ENCODE measurements at places on chromosomes 16 and 17.

- no peak for DNase-seq
These were observed 4.2 kb upstream of the SREBF1 start for GRCh38 chr17:17840751-17841591.

- DNase-seq, result no peak
These were observed 10.0 kb downstream of the CEP295NL start for GRCh38 chr17:78892936-78893379.

- DNase-seq, result no peak
These were observed 65.8 kb downstream of the RGS9 start for GRCh38 chr17:65202844-65203571.

GRCh38 chr17:17540278-17540906, 44.2 kb upstream of the RASD1 start:
- DNase-seq, result no peak

GRCh38 chr17:17403899-17404576, 72.8 kb upstream of the MED9 start:
- peak; percentile 49 for DNase-seq

All from NCI-H2107 (cell line).